ENCODE measurements at places on chromosomes 1 and 21. TPM values are rescaled to one million over a fixed set of nuclear protein-coding genes. Genes with fewer than 3 reads are reported as not detected.
A peak's percentile ranks its signal among the peaks of the same experiment; 100 is the strongest.

Gene LRRC38
- total RNA-seq = 2.6 TPM

Gene MTARC1
- 18.0 TPM for total RNA-seq

Gene DIO1
- total RNA-seq = 4.1 TPM

Gene IFNAR1
- total RNA-seq = 26.4 TPM

Gene PLA2G2F
- not detected for total RNA-seq

Gene HPCA
- 2.0 TPM for total RNA-seq

Gene RAB29
- 13.6 TPM for total RNA-seq

Gene FCER1G
- not detected for total RNA-seq

Gene PTPRC
- not detected for total RNA-seq

Gene CALML6
- total RNA-seq = 0.36 TPM

Gene ERRFI1
- 104 TPM for total RNA-seq

Gene RPS6KC1
- total RNA-seq = 19.2 TPM

Gene SEC22B
- total RNA-seq = 30.0 TPM

Gene OR10Z1
- not detected for total RNA-seq

Gene RGS16
- 9.7 TPM for total RNA-seq

Gene C1QA
- not detected for total RNA-seq

DNA sequence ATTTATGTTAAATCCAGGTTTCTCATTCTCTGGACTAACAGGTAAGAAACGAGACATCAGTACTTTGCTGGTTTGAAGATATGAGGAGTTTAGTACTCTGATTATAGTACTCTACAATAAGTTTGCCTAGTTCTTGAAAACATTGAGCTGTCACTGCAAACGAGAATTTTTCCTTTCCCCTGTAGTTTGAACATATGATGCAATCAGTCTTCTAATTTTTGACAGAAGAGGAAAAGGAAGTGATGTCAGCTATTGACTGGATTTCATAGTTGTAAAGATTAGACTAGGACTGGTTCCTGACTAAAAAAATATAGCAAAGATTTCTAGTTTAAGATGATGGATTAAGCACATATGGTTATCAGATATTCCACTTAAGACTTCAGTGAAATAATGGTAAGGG is 461.9 kb downstream of the LRRIQ3 start:
- no peak for DNase-seq

DNA sequence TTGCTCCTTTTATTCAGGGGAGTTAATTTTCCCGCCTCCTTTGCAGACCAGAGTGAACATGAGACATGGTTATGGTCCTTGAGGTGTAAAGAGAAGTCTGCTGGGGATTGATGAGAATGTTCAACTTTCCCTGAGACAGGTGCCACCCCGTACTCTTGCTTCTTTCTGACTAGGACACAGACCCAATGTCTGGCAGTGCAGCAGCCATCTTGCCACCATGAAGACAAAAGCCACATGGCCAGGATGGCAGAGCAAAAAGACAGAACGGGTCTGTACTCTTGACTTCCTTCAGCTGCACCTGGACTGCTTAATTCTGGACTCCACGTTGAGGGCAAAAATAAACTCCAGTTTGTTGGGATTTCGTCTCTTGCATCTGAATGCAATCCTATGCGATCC is 54.1 kb downstream of the KLHDC7A start:
- DNase-seq = peak; percentile 34

GRCh38 chr1:156615946-156616345 is 3.3 kb upstream of the HAPLN2 start:
- no peak for DNase-seq

GRCh38 chr1:35564037-35564883 is 6.7 kb downstream of the NCDN start:
- DNase-seq = no peak

GRCh38 chr21:32581732-32582131 is 3.6 kb downstream of the TCP10L start:
- peak; percentile 27 for DNase-seq

DNA sequence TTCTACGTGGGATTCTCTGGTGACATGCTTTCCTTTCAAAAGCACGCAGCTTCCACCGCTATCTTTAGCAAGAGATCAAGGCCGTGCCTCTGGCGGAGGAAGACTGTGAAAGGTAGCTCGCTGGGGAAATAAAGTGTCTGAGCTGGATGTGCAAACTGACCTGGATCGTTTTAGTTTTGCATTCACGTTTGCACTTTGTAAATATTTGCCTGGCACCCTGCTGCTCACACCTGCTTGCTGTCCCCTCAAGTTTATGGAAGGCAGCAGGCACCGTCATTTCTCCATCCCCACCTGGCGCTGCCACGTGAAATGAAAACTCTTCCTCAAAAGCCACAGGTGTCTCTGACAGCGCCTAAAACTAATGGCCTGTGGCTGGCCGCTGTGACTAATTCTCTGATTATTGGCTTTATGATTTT is 44.0 kb upstream of the TARDBP start:
- no peak for DNase-seq

- no peak for DNase-seq
Measured at GRCh38 chr1:15172405-15173259, 19.1 kb downstream of the TMEM51 start.

DNA sequence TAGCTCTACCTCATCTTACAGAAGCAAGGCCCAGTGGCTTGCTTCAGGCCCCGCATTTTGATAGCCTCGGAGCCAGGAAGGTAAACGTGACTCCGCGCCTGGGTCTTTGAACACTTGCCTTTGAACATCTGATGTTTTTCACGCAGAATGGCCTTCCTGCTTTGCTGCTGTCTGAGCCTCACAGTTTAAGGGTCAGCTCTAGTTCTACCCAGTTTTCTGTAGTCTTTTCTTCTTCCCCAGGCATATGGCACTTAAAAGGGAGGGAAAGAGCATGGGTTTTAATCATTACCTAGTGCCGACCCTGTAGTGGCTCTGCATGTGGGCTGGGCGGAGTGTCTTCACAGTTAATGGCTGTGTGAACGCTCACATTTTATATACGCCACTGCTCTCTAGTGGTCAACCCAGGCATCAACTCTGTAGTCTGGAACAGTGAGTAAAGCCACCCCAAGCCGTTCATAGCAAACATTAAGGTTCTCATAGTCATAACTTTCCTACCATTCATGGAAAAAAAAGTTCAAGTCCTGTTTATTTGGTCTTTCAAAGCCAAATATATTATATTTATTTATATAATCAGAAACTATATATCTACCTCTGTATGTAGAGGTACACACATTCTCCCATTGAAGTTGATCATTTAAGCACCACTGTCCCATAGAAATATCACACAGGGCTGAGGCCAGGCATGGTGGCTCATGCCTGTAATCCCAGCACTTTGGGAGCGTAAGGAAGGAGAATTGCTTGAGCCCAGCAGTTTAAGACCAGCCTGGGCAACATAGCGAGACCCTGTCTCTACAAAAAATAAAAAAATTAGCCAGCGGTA is 78.1 kb downstream of the IER5 start:
- peak; percentile 77 for DNase-seq

- DNase-seq = no peak
Measured at GRCh38 chr1:59128239-59128736, 168.6 kb upstream of the FGGY start.

- no peak for DNase-seq
Measured at GRCh38 chr1:100302739-100303138, 36.7 kb downstream of the RTCA start.

- no peak for DNase-seq
Measured at GRCh38 chr1:7549277-7550161, 221.6 kb upstream of the VAMP3 start.

GRCh38 chr1:84862810-84863251 is 30.2 kb downstream of the LPAR3 start:
- DNase-seq = no peak

DNA sequence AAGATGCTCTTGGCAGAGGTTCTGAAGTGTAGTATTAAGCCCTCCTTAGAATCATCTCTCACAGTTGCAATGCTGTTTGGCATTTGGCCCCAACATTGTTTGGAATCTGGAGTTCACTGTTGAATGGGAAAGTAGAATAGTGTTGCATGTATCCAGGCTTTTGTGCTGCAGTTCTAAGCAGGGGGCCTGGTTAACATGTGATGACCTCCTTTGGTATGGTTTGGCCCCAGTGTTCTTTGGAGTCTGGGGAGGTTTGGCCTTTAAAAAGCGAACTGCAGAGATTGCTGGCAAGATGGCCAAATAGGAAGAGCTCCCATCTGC is 61.8 kb upstream of the PLD5 start:
- DNase-seq = no peak

DNA sequence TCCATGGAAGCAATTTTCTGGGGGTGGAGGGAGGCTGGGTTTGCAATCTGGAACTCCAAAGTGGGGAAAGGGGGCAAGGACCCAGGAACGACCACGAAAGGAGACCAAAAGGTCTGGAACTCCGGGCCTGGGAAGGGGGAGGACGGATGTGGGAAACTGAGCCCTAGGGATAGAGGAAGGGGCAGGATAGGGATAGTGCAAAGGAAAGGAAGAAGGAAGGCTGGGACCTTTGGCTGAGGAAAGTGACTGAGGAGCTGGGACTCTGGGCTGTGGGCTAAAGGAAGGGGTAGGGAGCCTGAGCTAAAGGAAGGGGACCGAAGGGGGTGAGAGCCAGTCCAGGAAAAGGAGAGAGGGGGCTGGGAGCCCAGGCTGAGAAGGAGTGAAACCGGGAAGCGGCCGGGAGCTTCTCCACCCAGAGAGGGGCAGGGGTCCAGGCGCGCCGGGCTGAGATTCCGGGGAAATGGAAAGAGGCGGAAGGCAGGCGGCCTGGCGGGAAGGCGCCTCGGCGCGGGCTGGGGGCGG is 395 bp downstream of the SLC9A1 start:
- DNase-seq = no peak

GRCh38 chr1:11338284-11338924 is 65.4 kb downstream of the UBIAD1 start:
- DNase-seq = no peak

GRCh38 chr1:197775282-197776262 is at the start of gene DENND1B:
TSS of gene DENND1B (minus strand) at chr1:197775480. CDS start at chr1:197775155, 325 bp downstream.
- peak; percentile 84 for DNase-seq

DNA sequence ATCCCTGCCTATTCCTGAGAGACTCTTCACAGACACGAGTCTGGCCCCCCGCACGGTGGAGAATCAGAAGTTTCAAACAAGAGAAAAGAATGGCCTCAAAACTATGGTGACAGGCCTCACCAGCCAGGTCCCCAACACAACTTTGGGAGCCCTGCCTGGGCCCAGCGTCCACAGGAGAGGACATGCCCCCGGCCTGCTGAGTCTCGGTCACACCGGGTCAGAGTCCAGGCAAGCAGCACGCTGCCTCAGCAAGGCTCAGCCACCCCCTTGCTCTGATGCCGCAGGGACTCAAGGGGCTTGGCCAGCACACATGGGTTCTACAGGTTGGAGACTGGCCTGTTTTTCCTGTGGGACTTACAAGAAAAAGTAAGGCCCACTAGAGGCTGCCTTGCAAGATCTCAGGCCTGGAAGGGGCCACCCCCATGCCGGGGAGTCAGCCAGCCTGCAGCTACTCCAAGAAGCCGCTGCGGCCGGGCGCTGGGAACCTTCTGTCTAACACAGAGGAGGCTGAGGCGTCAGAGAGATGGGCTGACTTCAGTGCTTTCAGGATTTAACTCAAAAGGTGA is 116.8 kb downstream of the NPHP4 start:
- DNase-seq = no peak

- no peak for DNase-seq
Measured at GRCh38 chr1:12472798-12473551, 145.0 kb downstream of the DHRS3 start.

- DNase-seq = no peak
Measured at GRCh38 chr1:87113313-87113712, 198.9 kb downstream of the HS2ST1 start.

GRCh38 chr1:30795026-30795425 is 37.5 kb upstream of the LAPTM5 start:
- DNase-seq = no peak

- DNase-seq = peak; percentile 52
Measured at GRCh38 chr1:42732126-42732680, 7.8 kb downstream of the CLDN19 start.

GRCh38 chr1:14514739-14515138 is 83.7 kb upstream of the KAZN start:
- no peak for DNase-seq
